ENCODE measurements at places on chromosomes 3 and 15.

GRCh38 chr3:177658354-177658753, 461.1 kb upstream of the TBL1XR1 start:
- DNase-seq = no peak

- DNase-seq = no peak
Measured at GRCh38 chr3:173467501-173467900, 70.0 kb downstream of the NLGN1 start.

GRCh38 chr3:101611023-101611422, 37.0 kb downstream of the PCNP start:
- peak; percentile 39 for DNase-seq

- DNase-seq = no peak
Measured at GRCh38 chr15:88276821-88277410, 20.4 kb upstream of the NTRK3 start.

GRCh38 chr3:64530434-64531049, 157.3 kb downstream of the ADAMTS9 start:
- DNase-seq = peak; percentile 53

DNA sequence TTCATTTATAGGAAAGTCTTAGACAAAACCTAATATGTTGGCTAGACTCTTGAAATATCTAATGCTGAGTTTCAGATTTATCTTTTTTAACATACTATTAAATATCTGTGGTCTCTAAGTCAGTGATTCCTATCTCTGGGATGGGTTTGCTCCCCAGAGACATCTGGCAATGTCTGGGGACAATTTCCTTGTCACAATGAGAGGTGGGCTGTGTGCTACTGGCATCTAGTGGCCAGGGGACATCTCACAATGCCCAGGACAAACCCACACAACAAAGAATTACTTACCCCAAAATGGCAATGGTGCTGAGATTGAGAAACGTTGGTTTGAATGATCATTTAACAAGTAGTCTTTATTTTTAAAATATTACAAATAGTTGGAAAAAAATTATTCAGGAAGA, 602.1 kb downstream of the MAGI1 start:
- DNase-seq = peak; percentile 34

GRCh38 chr15:47812470-47812999, 95.2 kb downstream of the SEMA6D start:
- no peak for DNase-seq

- DNase-seq = no peak
Measured at GRCh38 chr3:82259994-82260393, 498.5 kb upstream of the GBE1 start.

GRCh38 chr3:45608885-45609284, 14.3 kb downstream of the LIMD1 start:
- no peak for DNase-seq

DNA sequence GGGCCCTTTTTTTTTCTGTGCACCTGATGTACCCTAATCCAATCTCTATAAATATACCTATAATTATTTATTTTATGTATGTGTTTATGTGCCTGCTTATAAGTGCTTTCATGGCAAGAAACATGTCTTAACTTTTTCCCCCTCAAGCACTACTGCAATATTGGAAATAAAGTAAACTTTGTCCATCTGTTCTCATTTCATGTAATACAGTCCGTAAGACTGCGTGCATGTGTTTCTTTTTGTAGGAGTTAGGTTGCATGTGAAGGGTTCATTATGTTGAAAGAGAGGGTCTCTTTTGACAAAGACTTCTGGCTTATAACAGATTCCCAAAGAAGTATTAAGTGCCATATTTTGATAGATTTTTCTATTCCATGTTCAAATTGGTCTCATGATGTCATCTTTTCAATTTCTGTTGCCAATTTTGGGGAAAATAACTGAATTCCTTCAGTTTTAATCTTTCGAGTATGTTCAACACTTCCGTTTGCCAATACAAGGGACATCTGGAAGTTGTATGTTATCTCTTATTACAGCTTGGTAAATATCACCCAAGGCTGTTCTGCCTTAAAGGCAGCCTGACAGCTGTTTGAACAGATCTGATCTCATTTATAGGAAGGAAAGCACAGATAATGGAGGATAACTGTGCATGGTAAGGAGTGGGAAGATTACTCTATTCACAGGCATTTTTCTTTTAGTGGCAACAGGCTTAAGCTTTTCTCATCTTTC, 273.1 kb upstream of the SGO1 start:
- no peak for DNase-seq

- no peak for DNase-seq
Measured at GRCh38 chr3:58537412-58538301, 667 bp upstream of the ACOX2 start.

- no peak for DNase-seq
Measured at GRCh38 chr3:195197765-195198425, 73.1 kb downstream of the XXYLT1 start.

- DNase-seq = no peak
Measured at GRCh38 chr3:115186351-115187148, 39.5 kb upstream of the ZBTB20 start.

GRCh38 chr3:102078854-102079808, 229.8 kb downstream of the NFKBIZ start:
- peak; percentile 75 for DNase-seq

DNA sequence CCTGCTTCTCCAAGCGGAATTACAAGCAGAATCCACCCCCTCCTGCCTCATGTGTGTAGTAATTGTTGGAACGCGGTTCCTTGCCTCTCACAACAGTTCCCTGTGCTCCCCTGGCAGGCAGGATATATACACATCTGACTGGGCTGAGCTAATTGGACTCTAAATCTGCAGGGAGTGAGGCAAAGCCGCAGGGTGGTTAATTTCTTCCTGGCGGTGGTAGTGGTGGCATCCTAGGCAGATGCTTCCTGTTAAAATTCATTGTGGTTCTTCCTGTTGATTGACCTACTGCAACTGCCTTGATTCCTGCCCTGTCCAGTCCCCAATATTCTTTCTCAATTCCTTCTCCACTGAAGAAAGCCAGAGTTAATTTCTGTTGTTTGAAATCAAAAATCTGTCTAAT, 202.9 kb upstream of the PROK2 start:
- peak; percentile 94 for DNase-seq

DNA sequence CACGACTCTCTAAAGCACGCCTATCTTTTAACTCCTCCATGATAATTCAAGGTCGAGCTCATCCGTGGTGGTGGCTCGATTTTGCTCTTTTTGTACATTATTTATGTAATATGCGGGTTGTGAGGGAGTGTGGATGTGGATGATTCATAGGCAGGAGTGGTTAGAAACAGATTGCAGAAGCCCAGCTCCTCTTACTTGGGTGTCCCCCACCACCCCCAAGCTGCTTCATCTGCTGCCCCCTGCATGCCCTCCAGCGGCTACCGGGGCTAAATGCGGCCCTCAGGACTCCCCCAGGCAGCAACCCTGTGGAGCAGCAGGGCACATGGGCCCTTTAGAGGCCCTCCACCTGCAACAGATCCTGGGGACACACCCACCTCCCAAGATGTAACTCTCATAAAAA, 111.5 kb upstream of the SELENOK start:
- DNase-seq = no peak

GRCh38 chr3:40292637-40293349, 16.7 kb upstream of the EIF1B start:
- no peak for DNase-seq

DNA sequence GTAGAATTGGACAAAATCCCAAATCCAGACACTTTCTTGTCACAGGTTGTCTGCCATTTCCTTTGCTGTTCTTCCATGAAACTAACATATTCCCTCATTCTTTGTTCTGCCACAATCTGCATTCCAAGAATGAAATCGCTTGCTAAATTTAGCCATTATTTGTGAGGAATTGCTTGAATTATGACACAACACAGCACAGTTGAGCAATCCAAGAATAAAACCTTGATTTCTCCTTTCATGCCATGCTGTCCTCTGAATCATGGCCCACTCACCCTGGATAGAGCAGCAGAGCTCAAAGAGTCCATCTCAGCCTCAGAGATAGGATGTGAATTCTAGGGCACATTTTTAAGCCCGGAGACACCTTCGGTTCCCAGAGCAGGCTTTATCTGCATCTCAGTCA, 35.2 kb upstream of the GREM1 start:
- no peak for DNase-seq

- no peak for DNase-seq
Measured at GRCh38 chr3:31247850-31248562, 284.7 kb upstream of the STT3B start.

DNA sequence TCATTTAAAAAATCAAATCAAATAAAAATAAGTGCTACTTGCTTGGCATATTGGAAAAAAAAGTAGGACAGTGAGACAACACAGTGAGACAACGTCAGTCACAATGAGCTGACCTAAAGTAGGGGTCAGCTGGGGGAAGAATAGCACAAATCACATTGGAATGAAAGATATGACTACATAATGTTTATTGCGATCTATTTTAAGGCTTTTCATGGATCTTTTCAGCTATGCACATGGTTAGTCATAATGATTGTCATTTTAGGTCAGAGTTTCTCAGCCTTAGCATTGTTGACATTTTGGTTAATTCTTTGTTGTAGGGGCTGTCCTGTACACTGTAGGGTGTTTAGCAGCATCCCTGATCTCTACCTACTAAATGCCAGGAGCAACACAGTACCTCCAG, 44.5 kb downstream of the CMSS1 start:
- DNase-seq = no peak

- no peak for DNase-seq
Measured at GRCh38 chr15:80730926-80731325, 35.8 kb downstream of the ABHD17C start.

GRCh38 chr3:12507591-12508281, 23.5 kb downstream of the TSEN2 start:
- DNase-seq = no peak

DNA sequence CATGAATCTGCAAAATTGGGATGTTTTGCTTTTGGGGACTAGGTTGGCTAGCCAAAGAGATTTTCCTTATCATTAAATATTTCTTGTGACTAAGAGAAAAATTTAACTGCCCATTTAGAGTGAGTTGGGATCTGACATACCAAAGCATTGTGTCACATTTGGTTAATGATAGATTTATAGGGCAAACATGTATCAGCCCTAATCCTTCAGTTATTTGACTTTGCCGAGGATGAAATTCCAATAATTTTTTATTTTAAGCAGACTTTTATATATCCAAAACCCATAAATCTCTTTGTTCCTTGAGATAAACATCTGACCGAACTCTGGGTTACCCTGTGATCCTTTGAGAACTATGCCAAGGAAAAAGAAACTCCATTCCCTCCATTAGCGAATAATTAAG, 218.9 kb downstream of the CDIN1 start:
- no peak for DNase-seq

- peak; percentile 69 for DNase-seq
Measured at GRCh38 chr3:9399746-9400145, 2.3 kb downstream of the SETD5 start.

DNA sequence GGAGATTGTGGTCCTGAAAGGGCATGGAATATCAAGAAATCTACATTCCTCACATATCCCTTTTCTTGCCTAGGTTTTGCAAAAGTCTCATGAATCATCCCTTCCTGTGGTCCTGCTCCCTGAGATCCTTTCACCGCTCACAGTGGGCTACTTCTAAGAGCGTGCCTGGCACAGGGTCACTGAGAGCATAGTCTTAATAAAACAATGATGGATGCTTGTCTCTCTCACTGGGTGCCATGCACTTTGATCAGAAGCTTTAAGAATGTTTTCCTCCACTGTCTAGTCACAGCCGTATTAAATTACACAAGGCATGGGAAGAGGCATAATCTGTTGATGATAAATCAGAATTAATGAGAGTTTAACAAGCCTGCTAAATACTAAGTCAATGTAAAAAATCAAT, 269.7 kb upstream of the ATP10A start:
- DNase-seq = no peak

DNA sequence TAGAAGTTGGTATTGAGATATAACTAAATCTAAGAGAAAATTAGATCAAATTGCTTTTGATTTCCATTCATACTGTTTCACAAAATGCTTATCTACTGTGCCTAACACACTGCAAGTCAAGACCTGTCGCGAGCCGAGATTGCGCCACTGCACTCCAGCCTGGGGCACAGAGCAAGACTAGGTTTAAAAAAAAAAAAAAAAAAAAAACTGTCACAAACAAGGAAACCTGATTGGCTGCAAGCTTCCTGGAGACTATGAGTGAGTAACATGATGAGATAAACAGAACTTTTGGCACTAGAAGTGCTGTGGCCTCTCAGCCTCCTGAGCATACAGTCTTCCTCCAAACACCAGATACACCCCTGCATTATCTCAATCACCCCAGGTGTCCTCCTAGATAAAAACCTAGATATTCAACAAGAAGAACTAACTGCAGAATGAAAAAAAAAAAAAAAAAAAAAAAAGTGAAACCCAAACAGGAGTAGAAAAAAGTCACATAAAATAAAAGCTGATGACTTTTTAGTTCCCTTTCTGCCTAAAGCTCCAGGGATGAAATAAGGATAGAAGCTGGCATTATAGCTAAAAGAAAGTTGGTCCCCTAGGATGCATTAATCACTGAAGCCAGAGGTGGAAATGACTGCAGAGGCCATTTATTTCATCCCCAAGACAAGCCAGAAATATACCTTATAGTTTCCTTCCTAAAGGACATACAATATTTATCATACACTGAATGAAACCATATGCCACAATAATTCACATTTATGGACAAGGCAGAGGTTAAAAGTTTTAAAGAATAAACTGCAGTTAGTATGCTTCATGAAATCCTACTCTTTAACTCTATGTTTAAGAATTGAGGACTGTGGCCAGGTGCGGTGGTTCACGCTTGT, 82.4 kb downstream of the P3H2 start:
- DNase-seq = no peak

DNA sequence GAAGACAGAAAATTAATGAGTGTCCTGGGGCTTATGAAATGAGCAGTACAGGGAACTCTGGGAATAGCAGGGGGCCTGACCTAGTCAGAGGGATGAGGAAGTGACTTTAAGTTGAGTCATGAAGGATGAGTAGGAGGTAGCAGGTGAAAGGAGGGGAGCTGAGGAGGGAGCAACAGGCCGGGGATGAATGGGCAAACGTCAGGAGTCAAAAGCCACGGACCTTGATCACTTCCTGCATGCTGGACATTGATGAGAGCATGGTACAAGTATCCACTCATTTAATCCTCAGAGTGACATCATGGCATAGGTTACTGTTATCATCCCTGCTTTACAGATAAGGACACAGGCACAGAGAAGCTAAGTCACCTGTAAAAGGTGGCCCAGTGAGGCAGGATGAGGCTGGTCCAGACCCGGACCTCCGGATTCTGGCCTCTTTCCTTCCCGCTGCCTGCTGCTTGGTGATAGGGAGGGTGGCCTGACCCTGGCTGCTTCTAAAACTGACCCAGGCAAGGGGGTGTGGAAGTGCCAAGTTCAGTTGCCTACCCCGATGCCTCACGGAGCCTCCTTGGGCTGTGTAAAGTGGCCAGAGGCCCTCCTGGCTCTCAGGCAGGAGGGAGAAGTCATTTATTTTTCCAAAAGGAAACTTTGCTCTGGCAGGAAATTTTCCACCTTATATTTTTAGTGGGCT, 7.6 kb downstream of the CORO2B start:
- DNase-seq = peak; percentile 21

GRCh38 chr3:119871571-119871970, 89.7 kb downstream of the NR1I2 start:
- DNase-seq = no peak

GRCh38 chr3:52471371-52472238, 16.2 kb downstream of the NISCH start:
- peak; percentile 77 for DNase-seq

- DNase-seq = peak; percentile 16
Measured at GRCh38 chr3:122642935-122643334, 37.7 kb upstream of the PARP14 start.

- DNase-seq = no peak
Measured at GRCh38 chr3:72298201-72299152, 513.5 kb upstream of the PROK2 start.

GRCh38 chr3:140316466-140316865, 361.4 kb upstream of the TRIM42 start:
- no peak for DNase-seq

GRCh38 chr15:31326875-31327668, 437 bp downstream of the KLF13 start:
- no peak for DNase-seq

Measured in KBM-7 (cell line).